ENCODE measurements at places on chromosomes 7 and 10.

DNA sequence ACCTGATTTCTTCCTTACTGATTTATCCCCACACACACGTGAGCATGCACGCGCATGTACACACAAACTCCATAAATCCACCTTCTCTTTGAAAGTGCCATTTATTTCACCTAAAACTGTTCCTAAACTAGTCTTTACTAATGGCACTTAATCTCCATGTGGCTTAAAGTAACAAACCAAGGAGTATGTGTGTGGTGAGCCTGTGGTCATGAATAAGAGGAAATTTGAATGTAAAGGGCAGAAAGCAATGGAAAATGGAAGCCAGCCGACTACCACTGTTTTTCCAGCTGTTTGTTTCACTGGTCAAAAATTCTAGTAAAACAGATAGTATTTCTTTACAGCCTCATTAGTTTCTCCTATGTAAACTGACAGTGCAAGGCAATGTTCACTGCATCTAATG lies 23.8 kb downstream of the SEMA3C start:
- no peak for DNase-seq

- no peak for DNase-seq
These were observed 104.3 kb downstream of the MTERF1 start for GRCh38 chr7:91776171-91776570.

DNA sequence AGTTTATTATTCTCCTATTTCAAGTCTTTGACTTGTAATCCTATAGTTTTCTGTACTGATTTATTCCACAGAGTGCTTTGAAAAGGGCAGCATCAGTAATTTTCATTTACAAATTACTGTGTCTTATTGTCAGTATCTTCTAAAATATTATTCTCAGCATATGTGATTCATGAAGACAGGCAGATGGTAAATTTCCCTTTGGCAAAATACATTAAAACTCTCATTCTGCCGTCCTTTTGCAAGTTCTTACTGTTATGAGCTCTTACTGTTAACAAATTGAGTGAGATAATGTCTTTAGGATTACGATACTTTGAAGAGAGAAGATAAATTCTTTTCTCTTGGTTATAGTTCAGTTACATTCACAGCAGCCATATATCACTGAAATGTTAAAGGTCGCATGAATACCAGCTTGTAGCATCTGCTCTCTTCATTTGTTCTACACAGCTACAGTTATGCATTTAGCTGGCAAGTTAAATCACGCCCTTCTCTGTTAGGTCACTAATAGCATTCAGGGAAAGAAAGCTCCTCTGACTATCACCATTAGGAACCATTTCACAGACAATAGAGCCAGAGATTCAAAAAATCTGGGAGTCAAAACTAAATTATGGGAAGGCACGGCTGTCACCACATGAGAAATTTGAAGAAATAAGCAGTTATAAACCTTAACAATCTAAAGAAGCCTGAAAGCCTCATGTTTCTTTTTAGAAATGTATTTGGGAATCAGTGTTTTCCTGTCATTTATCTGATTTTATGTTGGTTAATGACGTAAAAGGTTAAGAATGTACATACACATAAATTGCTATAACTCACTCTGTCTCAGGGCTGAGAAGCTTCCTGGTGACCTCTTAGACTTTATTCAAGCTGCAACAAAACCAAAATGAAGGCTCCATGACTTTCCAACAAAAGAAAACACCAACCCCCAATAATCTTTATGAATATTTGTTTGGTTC lies 109.6 kb upstream of the SP4 start:
- DNase-seq: no peak

DNA sequence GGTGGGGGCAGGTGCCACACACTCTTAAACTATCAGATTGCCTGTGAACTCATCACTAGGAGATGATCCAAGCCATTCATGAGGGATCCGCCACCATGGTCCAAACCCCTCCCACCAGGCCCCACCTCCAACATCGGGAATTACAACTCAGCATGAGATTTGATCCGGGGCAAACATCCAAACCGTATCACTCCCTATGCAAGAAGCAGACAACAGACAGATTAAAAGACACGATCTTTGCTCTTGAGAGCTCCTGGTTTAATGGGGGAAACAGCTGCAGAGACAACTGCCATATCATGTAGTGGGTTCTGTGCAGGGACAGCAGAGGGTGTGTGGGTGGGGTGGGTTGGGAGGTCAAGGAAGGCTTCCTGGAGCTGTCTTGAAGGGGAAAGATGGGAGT lies 123.6 kb downstream of the EMX2 start:
- DNase-seq: no peak

GRCh38 chr7:123538897-123539296 lies 4.5 kb upstream of the IQUB start:
- no peak for DNase-seq

GRCh38 chr7:19709249-19709578 lies 377 bp upstream of the POLR1F start:
- no peak for DNase-seq

- DNase-seq: no peak
These were observed 8.7 kb downstream of the TIAL1 start for GRCh38 chr10:119588071-119588470.

DNA sequence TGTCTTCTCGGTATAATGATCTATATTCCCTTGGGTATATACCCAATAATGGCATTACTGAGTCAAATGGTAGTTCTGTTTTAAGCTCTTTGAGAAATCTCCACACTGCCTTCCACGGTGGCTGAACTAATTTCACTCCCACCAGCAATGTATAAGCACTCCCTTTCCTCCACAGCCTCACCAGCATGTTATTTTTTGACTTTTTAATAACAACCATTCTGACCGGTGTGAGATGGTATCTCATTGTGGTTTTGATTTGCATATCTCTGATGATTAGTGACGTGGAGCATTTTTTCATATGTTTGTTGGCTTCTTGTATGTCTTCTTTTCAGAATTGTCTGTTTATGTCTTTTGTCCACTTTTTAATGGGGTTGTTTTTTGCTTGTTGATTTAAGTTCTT lies 33.6 kb downstream of the KIAA1217 start:
- no peak for DNase-seq

DNA sequence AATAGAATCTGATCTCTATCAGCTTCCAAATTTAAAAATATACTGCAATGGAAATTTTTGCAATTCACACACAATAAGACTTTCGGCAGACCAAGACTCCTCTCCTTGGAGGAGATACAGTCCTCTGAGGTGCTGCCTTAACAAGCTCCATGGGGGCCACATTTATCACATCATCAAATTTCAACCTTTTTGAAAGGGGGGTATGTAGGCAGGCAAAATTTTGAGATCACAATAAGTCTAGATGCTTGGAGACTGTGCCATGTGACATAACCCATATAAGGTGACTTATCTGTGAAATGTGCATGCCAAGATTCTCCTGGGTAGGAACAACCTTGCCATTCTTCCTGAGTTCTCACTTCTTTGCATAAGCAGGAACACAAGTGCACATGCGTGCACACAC lies at the start of gene OR2A12:
Gene OR2A12, plus strand, starts transcription at position 301 of the 400 bp plus-strand sequence. CDS start 8,830 bp downstream, outside the sequence.
- no peak for DNase-seq

- DNase-seq: no peak
These were observed 151.2 kb downstream of the TPST1 start for GRCh38 chr7:66356277-66356721.
